ENCODE measurements at places on chromosomes 6 and 20.

- DNase-seq: no peak
Measured at GRCh38 chr20:39916236-39916765, 772.7 kb downstream of the MAFB start.

- no peak for DNase-seq
Measured at GRCh38 chr20:43507150-43508080, at the start of gene L3MBTL1. Gene L3MBTL1, plus strand, starts transcription at chr20:43507697. Its CDS starts 5,807 bp downstream, at chr20:43513504.

DNA sequence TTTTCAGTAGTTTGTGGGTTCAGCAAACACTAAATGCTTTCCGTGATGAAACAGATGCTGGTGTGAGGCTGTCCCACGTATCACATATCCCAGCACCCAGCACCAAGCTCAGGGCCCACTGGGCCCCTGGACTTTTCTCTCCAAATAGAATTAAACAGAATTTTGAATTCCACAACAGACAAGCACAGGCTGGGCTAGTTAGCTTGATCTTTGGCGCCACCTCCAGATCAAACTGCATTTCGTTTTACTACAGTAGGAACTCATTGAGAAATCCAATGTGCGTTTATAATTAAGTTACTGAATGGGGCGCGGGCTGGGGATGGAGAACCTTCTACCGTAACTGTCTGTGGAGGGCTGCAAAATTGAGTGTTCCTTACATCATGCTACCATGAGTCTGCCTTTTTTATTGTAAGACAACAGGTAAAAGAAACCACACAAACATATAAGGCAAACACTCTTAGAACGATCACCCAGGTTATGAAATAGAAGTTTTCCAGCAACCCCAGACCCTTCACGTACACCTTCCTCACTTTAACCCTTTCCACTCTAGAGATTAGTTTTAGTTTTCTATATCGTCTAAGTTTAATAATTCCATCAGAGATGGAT, 107.8 kb downstream of the ZFP64 start:
- no peak for DNase-seq

- no peak for DNase-seq
Measured at GRCh38 chr6:3696525-3697088, 54.9 kb downstream of the PXDC1 start.

GRCh38 chr20:47620808-47621805, 119.4 kb downstream of the NCOA3 start:
- DNase-seq: no peak
